ENCODE measurements at places on chromosomes 7 and 10.

GRCh38 chr7:16804674-16805439 lies at the start of gene AGR2:
TSS of gene AGR2 (minus strand) at chr7:16804999. CDS start at chr7:16801796, 3,203 bp downstream.
- DNase-seq = no peak

- DNase-seq = no peak
Observed at GRCh38 chr7:89064831-89065230, 269.3 kb upstream of the TEX47 start.

- no peak for DNase-seq
Observed at GRCh38 chr10:104307576-104308438, 30.5 kb downstream of the ITPRIP start.

DNA sequence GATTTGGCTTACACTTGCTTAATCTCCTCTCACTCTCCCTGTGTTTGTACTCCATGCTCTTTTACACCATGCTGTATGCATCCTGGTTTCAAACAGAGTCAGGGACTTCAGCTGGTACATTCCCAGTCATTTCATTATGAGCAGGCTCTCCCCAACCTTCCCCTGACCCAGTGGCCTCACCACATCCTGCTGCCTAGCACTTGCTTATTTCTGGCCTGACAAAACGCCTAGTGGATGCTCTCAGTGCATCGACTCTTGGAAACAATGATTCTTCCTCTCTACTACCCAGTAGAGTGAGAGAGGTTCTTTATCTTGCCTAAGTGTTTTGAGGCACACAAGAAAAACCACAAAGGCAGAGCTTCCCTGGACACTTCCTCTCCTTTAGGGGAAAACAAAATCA lies 63.4 kb downstream of the CAV1 start:
- no peak for DNase-seq

GRCh38 chr7:66348959-66349358 lies 143.8 kb downstream of the TPST1 start:
- DNase-seq = no peak

DNA sequence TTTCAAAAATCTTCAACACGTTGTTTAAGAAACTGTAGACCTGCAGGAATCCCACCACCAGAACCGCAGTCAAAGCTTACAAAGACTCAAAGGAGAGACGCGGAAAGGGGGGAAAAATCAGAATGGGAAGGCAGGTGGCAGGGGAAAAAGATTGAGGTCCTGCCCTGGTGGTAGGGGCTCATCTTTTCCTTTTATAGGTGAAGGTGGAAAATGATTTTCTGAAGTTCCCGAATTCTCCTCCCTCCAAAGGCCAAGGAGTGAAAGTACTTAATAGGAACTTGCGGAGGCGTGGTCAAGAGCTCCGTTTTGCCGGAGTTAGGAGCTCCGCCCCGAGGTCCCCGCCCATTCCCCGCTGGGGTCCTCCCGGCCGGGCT lies 724 bp downstream of the BBIP1 start:
- DNase-seq = peak; percentile 79

- no peak for DNase-seq
Observed at GRCh38 chr10:65798133-65798532, 1127.7 kb upstream of the LRRTM3 start.

GRCh38 chr7:5767066-5767465 lies 14.4 kb downstream of the RNF216 start:
- no peak for DNase-seq

DNA sequence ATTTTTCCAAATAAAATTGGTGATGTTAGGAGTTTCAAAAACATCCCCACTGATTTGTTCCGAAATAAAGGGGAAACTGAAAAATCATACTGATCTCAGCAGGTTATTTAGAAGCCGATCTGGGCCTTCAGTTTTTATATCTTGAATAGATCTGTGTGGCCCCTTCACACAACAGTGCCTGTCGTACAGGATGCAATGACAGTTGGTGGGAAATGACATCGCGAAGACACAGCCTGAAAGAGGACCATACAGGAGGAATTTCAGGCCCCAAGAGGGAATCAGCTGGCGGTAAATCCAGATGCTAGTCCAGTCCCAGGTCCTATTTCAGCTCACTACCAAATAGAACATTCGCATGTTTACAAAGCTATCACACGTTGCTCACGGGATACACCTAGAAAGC lies 3.0 kb downstream of the H2BK1 start:
- no peak for DNase-seq

DNA sequence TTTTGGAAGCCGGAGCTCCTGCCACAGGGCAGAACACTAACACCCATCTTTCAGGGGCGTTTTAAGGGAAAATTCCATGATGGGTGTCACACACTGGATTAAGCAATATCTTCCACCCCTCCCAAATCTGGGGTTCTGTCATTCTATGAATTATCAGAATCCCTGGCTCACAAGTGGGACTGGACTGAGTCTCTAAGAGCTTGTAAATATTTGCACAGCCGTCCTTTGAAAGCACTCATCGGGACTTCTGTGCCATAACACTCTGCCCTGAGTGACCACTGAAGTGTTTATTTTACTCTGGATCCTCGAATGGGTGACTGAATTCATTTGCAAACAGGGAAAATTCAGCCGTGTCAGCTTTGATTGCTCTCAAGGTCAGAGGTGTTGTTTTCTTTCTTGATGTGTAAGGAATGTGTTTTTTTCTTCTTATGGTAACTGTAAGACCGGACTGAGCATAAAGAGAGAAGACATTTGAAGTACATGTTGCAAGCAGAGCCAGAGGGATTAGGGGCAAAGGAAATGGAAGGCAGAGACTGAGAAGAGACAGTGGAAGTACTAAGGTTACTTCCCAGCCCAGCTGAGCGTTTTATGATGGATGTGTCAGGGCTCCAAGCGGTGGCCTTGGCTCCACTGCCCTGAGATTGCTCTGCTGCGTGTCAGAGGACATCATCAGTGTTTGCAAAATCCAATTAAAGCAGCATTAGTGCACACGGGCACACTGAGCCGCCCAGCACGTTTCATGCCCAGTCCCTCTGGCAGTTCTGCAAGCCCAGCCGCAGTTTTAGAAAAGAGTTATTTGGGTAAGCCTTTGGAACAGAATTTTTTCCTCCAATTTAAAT lies 17.7 kb upstream of the GTPBP4 start:
- no peak for DNase-seq

GRCh38 chr10:131738396-131738735 lies 162.4 kb upstream of the PPP2R2D start:
- no peak for DNase-seq

GRCh38 chr10:105189463-105189800 lies 548.3 kb downstream of the SORCS3 start:
- no peak for DNase-seq

DNA sequence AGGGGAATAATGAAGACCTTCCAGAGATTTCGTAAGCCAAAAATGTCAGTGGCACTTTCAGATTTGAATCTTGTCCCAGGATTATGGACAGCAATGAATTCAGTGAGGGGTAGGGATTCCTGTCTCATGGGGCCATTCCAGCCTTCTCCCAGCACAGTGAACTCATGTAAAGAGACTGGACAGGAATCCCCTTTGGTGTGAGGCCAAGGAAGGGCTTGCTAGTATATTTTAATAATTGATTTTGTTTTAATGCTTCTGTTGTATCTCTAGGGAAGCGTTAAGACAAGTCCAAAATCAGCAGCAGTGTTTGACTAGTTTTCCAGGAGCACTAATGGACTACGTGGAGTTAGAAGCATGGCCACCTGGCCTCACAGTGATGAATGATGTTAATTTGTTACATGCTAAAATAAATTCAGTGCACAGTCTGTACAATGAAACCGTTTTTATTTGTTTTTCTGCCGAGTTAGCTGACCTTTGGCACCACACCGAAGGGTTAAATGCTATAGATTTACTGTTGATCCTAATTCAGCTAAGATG lies 214.0 kb upstream of the DKK1 start:
- no peak for DNase-seq

- no peak for DNase-seq
Observed at GRCh38 chr7:805261-805660, 27.0 kb upstream of the SUN1 start.

DNA sequence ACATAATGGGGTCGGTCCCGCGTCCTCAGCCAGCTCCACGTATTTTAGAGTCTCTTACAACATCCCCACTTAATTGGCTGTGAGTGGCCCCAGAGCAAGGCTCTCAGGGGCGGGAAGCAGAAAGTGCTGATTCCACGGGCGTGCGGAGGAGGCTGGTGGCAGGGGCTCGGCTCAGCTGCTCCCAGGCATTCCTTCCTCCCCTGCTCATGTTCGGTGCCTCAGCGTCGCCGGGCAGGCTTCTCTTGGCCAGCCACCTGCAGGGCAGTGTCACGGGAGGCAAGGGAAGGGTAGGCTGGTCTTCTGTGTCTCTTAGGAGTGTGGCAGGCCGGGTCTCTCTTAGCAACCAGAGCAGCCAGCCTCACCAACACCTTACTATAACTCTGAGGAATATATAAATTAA lies 33.8 kb downstream of the IL15RA start:
- no peak for DNase-seq

DNA sequence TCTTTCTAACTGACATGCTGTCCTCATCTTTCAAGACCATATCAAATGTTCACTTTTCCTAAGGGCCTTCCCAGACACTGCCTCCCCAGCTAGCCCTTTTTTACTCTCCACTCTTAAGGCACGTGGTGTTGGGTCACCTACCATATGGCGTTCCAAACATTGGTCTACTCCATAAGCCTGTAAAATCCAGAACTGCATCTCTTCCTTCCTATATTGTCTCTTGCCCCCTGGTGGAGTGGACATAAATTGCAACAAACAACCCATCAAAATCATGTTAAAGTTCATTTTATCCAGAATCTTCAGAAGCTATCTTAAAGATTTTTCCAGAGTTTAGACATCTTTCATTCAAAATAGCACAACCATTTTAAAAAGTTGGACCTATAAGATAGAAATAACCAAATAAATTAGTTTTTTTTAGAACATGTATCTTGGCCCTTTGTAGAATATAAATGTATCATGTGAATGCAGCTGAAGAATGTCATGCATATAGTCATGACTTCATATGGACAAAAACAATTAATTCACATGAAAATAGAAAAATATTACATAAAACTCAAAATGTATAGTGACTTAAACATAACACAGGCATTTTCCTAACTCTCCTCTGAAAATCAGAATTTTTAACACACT lies 180.6 kb upstream of the CHRM2 start:
- DNase-seq = no peak
